Kidney (tissue), 22 donors: ENCODE measurements at places on chromosomes 1 and 21.

DNA sequence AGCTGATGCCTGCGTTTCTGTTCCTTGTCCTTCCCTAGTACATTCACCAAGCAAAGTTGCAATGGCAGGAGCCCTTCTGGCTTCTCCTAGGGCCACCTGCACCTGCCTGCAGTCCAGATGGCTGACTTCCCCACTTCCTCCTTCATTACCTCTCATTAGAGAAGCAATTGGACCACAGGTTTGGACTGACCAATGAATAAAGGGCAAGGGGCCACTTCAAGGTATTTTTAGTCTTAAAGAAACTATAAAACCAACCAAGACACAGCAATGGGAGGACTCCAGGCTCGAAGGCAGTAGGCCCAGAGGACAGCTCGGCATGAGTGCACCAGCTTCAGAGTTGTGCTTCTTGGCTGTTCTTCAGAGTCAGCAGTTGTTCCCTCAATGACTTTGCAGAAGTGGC is 60.8 kb upstream of the ROR1 start:
- DNase-seq = no peak

DNA sequence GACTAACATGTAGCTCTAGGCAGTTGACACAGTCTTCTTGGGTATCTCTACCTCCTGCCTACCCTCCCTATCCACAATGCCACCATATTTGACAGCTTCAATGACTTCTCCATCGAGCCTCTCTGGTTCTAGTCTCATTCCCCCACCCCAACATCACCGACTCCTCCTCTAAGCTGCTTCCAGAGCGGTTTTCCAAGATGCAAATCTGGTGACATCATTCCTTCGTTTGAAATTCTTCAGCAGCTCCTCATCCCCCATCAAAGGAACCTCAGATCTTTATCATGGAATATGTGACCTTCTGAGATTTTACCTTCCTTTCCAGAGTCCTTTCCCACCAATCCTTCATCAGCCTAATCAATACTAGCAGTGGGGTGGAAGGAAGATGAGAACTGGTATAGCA is 352.4 kb upstream of the RUNX1 start:
- no peak for DNase-seq

DNA sequence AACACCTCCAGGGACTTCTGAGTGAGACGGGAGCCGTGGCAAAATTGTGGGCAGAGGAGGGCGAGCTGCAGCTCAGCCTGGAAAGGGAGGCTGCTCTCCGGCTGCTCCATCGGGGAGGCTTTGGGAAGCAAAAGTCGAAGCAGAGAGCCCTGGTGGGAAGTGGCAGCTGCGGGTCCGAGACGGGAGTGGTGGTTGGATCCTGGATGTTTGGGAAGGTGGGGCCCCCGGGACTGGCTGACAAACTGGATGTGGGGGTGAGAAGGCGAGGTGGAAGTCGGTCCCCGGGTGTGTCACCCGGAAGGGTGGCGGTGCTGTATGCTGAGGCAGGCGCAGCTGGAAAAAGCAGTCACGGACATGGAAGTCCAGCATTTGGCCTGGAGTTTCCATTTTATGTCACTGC is 52.1 kb downstream of the KCNAB2 start:
- DNase-seq = no peak

DNA sequence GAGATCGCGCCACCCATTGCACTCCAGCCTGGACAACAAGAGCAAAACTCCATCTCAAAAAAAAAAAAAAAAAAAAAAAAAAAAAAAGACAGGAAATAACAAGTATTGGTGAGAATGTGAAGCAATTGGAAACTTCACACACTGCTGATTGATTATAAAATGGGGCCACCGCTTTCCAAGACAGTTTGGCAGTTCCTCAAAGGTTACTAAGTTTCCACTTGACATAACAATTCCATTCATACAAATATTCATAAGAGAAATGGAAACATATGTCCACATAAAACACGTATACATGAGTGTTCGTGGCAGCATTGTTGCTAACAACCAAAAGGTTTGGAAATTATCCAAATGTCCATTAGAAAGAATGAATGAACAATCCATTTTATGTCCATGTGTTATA is 26.3 kb downstream of the USP24 start:
- no peak for DNase-seq

- no peak for DNase-seq
These were observed 214.3 kb upstream of the ESRRG start for GRCh38 chr1:216937491-216937890.

DNA sequence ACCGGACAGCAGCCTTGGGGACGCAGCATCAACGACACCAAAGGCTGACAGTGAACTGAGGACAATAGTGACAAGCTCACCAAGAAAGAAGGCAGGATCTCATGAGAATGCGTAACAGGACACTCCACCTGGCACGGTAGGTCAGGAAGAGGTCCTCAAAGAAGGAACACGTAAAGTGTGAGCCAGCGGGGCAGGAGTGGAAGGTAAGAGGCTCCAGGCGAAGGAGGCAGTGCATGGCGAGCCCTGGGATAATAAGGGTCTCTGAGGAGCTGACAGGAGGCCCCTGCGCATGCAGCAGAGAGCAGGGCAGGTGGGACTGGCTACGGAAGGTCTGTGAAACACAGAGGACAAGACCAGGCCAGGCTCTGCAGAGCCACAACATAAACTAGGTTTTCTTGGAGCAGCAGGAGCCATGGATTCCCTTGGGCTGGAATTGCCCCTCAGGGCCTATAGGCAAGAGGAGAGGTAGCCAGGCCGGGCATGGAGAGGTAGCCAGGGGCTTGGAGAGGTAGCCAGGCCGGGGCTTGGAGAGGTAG is 8.2 kb downstream of the LSS start:
- no peak for DNase-seq
